ENCODE measurements at places on chromosomes 11 and 22. TPM values are rescaled to one million over a fixed set of nuclear protein-coding genes. Genes with fewer than 3 reads are reported as not detected.

The MMP8 gene
- total RNA-seq: not detected

The RIMBP3B gene
- 0.27 TPM for total RNA-seq

The CNTF gene
- total RNA-seq: 1.3 TPM

The CCND1 gene
- total RNA-seq: 63.6 TPM

The GRM5 gene
- not detected for total RNA-seq

The TRPM5 gene
- total RNA-seq: not detected

The MUC5AC gene
- under 0.01 TPM for total RNA-seq

The CRYBB2 gene
- total RNA-seq: not detected

GRCh38 chr22:19884161-19884953 lies 29.7 kb upstream of the GNB1L start:
- no peak for DNase-seq

GRCh38 chr11:64734811-64735724 lies 8.9 kb downstream of the RASGRP2 start:
- no peak for DNase-seq

DNA sequence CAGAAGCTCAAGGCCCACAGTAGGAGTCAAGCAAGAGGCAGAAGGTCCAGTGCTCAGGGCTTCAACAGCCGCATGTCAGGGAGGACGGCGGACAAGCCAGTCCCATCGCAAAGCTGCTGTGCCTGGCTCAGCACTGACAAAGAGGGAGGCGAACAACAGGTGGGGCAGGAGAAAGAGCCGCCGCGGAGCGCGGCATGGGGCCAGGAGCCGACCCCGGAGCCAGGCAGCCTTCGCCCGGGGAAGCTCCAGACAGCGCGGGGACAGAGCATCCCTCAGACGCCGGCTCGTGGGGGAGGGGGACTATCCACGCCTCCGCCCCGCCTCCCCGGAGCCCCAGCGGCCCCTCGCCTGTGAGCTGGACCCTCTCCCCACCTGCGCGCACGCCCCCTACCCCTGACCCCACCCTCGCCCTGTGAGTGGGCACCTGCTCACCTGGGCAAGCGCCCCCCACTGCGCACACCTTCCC lies 369 bp downstream of the DHCR7 start:
- no peak for DNase-seq

GRCh38 chr11:28146123-28146751 lies 38.0 kb downstream of the METTL15 start:
- DNase-seq: peak; percentile 39

DNA sequence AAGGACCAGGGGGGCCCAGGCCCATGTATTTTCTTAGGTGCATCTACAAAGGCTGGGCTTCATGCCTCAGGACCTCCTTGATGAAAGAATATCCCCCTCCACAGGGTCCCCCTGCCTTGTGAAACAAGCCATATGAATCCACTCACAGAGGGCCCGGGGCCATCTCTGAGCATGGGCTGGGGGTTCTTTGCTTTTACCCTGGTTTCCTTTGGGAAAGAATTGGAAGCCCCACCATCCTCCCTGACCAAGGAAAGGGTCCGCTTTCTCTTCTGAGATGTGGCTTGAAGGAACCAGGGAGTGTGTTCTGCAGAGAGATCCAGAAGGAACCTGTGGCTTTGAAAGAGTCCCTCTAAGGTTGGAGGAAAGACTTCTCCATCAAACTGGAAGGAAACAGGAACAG lies 9.2 kb upstream of the ANO1 start:
- DNase-seq: no peak

DNA sequence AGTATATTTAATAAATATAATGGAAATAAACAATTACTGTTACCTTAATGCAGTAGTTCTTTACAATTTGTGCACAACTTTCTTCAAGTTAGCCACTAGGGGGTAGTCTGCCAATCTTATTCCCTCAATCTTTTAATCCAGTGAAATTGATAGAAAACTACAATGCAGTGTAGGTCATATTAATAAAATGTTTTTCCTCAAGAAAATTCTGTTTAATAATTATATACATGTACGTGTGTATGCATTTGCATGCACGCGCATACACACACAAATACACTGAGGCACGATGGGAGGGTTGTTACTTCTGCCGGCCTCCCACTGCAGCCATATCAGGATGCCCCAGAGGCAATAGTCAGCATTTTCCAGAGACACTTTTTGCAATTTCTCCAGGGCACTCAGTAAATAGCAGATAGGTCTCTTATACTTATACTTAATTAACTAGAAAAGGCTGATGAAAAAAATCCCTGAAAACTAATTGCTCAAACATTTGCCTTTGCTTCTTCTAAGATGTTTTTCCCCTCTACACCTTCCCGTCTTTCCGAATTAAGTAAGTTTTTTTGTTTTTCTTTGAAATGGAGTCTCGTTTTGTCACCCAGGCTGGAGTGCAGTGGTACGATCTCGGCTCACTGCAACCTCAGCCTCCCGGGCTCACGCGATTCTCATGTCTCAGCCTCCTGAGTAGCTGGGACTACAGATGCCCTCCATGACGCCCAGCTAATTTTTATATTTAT lies 3.1 kb downstream of the GAB2 start:
- DNase-seq: no peak

DNA sequence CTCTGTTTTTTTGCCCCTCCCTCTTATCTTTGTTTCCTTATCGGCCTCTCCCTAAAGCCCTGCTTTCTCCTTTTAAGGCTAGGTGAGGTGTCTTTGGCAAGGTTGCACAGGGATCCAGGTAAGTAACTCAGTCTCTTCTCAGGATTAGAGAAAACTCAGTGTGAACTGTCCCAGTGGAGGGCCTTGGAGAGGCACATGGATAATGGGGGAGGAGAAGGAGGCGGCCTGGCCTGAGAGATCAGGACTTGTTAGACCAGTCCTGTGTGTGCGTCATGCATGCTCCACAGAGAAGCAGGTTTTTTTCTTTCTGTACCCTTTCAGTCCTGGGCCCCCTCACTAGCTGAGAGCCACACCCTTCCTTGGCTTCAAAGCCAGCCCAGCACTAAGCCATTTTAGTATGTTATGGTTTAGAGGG lies 19.9 kb downstream of the CTNND1 start:
- no peak for DNase-seq

- no peak for DNase-seq
Observed at GRCh38 chr22:34210301-34210700, 290.0 kb upstream of the LARGE1 start.

- no peak for DNase-seq
Observed at GRCh38 chr11:124724979-124725718, 14.6 kb upstream of the NRGN start.

- DNase-seq: no peak
Observed at GRCh38 chr11:8234425-8234821, 29.3 kb downstream of the LMO1 start.

DNA sequence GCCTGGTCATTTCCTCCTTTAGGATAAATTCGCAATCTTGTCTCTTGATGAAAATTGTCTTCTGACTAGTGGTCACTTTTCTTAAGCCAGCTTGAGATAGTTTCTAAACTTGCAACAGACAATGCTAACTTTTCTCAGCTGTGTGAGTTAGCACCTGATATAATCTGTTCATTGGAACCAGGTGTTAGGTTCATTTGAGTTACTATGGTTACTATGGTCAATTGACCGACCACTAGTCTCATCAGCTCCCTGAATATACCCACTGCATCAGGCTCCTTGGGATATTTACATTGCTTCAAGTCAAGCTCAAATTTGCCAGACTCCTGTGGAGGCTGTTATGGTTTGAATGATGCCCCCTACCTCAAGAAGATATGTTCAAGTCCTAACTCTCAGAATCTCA lies 54.5 kb downstream of the SC5D start:
- no peak for DNase-seq

GRCh38 chr11:63556404-63557013 lies 6.7 kb downstream of the PLAAT2 start:
- DNase-seq: no peak

GRCh38 chr11:8832571-8833260 lies 78.3 kb upstream of the AKIP1 start:
- no peak for DNase-seq

GRCh38 chr11:12008790-12009616 lies 577 bp upstream of the DKK3 start:
- no peak for DNase-seq

DNA sequence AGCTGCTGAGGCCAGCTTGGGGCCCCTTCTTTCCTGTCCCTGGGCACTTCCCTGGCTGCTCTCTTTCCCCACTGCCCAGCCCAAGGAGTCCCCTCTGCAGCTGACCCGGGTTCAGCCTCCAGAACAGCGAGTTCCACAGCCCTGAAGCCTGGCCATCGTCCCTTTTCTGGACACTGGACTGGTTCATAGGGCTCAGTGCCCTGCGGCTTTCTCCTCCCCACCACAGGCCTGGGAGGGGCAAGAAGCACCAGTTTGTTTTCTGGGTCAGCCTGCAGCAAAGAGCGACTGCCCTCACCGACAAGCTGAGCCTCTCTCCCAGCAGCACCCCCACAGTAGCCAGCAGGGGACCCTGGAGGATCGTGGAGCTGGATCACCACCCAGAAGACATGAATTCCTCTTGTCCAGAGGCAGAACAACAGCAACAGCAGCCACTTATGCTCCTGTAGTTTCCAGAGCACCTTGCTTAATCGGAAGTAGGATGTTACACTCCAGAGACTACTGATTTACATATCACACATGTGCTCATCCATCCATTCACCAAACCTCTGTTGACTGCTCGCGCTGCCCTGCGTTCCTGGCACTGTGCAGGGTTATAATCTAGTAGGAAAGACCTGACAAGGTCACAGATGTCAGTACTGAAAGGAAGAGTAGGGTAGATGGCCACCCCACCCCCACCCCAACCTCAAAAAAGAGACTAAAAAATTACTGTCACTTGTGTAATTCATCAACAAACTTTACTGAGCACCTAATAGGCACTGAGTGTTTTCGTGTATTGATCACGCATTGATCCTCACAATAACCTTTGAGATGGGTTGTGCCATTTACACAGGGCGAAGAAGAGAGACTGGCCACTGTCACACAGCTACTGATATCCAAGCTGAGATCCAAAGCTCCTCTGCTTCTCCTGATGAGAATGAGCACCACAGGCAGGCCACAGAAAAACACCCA lies 13.0 kb upstream of the CXCR5 start:
- no peak for DNase-seq

GRCh38 chr11:6610591-6610990 lies 1.4 kb downstream of the TAF10 start:
- no peak for DNase-seq

DNA sequence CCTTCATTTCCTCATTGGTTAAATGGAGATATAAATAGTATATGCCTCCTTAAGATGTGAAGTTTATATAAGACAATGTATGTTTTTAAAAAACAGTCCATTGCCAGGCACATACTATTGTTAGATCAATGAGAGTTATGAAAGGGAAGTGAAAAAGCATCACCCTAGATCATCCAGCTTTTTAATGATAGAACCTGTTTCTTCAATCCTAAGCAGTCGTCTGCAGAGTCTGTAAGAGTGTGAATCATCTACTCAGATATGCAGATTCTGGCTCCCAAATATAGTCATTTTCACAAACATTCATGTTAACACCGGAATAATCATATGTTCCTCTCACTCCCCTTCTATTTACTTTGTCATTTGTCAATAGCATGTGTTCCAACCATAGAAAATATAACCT lies 65.3 kb upstream of the SLN start:
- DNase-seq: no peak

DNA sequence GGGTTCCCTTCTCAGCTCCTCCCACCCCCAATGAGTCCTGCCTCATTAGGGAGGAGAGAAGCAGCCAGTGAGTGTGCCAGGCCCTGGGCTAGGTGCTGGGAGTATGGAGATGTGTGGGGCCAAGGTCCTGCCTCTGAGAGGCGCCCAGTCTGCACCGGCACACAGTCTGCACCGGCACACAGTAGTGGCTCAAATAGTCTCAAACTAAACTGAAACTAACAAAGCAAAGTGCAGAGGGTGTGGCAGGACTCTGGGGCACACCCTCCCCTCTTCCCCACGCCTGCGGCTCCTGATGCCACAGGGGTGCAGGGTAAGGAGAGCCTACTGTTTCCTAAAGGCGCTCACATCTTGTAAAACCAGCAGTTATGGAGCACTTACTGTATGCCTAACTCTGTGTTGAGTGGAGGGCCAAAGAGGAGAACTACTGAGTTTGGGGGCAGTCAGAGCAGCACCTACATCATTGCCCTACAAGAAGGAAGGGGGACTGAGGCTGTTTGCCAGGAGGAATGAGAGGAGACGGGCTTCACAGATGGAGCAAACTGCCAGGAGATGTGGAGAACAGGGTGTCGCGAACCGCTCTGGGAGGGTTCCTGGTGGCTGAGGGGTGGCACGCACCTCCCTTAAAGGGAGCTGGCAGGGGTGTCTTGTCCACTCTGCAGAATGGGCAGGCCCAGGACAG lies 939 bp upstream of the SH3BP1 start:
- no peak for DNase-seq

DNA sequence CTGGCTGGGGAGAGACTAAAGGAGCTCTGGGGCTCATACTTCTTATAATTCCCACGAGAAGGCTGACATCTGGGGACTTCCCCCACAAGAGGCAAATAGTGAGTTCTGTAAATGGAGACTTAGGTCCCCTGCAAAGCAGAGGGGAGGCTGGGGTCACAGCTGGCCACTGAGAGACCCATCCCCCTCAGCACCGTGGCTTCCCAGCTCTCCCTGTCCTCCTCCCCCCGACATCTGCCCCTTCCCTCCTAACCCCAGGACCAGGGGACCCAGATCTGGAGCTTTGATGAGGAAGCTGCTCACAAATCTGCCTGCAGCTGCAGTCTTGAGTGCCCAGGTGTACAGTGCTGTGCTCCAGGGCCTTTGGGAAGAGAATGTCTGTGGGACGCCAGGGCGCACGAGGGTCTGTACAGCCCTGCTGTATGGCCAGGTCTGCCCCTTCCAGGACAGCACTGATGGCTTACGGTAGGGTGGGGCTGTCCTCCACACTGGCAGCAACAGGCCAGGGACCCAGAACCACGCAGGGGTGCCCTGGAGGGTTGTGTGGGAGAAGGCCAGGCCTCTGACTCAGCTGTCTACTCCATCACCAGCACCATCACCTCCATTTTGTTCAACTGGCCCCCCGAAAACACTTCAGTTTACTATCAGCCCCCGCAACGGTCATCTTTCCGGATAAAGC lies 1.1 kb downstream of the RGL4 start:
- no peak for DNase-seq

GRCh38 chr22:36385491-36386350 lies 2.0 kb downstream of the MYH9 start:
- DNase-seq: no peak

GRCh38 chr22:23859201-23859600 lies 1.5 kb downstream of the SLC2A11 start:
- no peak for DNase-seq

- no peak for DNase-seq
Observed at GRCh38 chr11:28086569-28086968, 21.4 kb downstream of the KIF18A start.

DNA sequence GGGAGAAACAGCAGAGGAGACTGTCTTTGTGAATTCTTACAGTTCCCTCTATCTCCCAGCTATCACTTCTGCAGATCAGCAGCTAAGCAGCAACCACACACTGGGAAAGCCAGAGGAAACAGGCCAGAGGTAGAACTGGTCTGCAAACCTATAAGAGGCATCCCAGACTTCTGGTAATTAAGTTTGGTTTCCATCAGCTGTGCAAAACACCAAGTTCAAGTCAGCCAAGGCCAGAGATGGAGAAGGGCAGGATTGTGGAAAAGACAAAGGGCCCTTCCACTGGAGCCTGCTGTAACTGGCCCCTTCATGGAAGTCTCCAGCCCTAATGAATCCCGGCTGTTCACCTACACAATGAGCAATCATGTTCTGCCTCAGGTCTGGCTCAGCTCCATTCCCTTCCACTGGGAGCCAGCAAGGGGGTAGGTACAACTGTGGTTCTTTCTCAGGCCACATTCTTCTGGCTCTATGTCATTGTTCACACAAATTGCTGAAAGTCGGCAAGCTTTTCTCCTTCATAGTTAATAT lies 4.6 kb upstream of the PAMR1 start:
- no peak for DNase-seq
